H9 (cell line): ENCODE measurements at places on chromosomes 4 and X.

GRCh38 chr4:25950461-25951389 is 36.7 kb downstream of the SMIM20 start:
- DNase-seq = no peak

GRCh38 chr4:70057651-70058050 is 7.4 kb downstream of the HTN1 start:
- DNase-seq = no peak

- DNase-seq = no peak
These were observed 41.8 kb downstream of the BRCC3 start for GRCh38 chrX:155113097-155113496.

DNA sequence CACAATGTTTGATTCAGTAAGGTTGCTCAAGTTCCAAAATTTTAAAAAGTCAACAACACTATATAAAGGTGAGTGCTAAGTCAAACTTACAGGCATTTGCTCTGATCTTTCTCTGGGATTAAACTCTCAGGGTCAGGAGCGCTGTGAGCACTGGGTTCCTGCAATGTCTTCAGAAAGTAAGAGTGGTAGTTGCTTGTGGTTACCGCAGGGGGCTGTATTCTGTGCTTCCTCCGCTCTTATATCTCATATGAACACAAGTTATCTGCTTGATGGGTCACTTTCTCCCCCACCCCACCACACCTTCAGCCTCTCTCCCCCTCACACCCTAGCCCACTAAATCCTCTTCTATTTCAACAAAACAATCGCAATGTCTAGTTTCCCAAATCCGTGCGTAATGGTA is 116.4 kb upstream of the IGSF1 start:
- no peak for DNase-seq

DNA sequence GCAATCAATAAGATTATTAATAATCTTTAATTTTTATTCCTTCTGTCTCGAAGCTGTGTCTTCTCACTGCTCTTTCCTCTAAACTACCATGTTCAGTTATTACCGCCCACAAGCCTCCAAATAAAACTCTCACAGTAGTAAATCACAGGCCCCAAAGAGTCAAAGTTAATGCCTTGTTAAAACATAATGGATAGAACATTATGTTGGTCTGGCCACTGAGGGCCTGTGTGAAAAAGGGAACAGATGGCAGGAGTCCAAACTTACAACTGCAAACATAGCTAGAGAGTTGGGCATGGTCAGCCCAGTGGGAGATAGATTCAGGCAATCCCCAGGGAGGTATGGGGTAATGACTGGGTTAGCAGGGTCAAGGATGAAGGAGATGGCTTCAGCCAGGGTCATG is 84.6 kb upstream of the TNIP3 start:
- no peak for DNase-seq

GRCh38 chrX:31039327-31039711 is 32.5 kb downstream of the FTHL17 start:
- DNase-seq = no peak

DNA sequence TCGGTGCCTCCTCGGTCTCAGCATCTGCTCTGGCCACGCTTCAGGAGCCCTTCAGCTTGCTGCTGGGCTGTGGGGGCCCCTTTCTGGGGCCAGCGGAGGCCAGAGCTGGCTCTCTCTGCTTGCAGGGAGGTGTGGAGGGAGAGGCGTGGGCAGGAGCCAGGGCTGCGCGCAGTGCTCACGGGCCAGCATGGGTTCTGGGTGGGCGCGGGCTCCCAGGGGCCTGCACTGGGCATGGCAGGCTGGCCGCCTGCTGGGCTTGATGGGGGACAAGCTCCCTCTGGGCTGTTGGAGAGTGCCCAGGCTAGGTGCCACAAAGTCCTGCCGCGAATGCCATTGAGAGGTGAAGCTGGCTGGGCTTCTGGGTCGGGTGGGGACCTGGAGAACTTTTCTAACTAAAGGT is 57.3 kb upstream of the AGA start:
- no peak for DNase-seq

DNA sequence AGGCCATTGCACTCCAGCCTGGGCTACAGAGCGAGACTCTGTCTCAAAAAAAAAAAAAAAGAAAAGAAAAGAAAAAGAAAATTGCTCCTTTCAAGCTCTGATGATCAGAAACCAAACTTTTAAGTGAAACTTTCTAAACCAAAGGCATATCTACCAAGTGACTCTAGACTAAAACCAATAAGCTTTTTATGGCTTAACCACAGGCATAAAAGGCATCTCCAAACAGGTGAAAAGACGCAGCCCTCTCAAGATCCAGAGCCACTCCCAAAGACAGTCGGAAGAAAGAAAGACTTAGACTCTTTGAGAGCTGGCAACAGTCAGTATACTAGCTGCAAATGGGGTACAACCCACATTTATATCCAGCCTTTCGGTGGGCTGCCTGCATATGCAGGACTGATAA is 117.1 kb upstream of the AP1S2 start:
- no peak for DNase-seq

DNA sequence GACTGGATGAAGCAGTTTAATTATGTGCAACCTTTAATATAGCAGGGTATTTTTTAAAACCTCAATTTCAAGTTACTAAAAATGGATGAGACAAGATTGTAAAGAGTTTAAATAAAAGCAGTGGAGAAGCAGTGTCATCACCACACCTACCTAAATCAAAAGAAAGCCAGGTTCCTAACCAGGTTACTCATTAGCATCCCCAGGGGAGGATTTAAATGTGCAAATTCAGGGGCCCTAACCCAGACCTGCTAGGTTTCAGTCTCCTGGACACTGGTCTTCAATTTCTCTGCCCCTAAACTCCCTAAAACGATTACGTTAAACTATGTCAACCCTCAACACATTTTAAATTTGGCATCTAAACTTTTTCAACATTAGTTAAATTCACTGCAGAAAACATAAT is 116.9 kb upstream of the KLF3 start:
- no peak for DNase-seq

- no peak for DNase-seq
These were observed 20.8 kb downstream of the ENPP6 start for GRCh38 chr4:184196730-184197385.

DNA sequence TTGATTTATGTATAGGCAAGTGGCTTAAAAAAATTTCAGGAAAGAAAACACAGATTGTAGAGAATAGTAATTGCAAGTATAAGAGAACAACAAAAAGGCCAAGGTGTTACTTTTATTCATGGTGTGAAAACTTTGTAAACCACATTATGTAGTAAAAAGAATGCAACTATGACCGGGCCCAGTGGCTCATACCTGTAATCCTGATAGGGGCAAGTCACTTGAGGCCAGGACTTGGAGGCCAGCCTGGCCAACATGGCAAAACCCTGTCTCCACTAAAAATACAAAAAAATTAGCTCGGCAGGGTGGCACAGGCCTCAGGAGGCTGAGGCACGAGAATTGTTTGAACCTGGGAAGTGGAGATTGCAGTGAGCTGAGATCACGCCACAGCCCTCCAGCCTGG is 131.7 kb downstream of the DCK start:
- no peak for DNase-seq

GRCh38 chrX:13151828-13152517 is 107.6 kb upstream of the FAM9C start:
- no peak for DNase-seq

DNA sequence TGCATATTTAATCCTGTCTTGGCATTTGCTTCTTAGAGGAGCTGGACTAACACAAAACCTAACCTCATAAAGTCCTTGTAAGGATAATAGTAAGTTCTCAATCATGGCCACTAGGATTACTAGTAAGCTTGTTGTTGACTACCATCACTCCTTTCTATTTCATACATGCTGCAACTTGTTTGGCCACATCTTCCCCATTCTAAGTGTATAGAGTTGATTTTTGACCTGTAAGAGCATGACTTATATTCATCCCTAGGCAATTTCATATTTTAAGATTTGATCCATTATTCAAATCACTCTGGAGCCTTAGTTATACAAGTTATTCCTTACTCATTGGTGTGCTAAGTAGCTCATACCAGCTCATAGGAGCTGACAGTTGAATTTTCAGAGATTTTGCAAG is 109.4 kb downstream of the EFHC2 start:
- no peak for DNase-seq

DNA sequence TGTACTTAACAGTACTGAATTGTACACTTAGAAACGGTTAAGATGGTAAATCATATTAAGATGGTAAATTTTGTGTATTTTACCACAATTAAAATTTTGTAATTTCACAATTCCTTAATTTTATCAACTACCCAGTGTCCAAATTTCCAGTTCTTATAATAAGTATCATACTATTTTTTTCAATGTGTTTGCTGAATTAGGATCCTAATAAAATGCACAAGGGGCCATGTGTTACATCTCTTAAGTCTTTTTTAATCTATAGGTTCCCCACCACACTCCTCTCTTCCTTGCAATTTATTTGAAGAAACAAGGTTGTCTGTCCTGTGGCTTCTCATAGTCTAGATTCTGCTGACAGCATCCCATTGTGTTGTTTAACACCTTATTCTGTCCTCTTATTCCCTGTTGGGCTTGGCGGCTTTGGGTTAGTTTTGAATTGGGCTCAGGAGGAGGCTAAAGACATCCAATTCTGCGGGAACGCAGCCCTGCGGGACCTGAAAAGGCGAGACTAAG is 533 bp upstream of the SYAP1 start:
- no peak for DNase-seq

DNA sequence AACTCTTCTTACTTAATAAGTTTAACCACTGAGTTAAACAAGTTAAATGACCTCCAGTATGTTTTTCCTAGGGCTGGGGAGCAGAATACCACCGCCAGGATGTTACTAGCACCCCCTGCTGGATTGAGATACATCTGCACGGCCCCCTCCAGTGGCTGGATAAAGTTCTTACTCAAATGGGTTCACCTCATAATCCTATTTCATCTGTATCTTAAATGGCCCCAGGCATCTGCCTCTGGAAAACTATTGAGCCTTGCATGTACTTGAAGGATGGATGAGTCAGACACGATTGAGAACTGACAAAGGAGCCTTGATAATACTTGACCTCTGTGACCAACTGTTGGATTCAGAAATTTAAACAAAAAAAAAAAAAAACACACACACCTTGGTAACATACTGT is 61.5 kb upstream of the MMAA start:
- DNase-seq = peak; percentile 73
